NCI-H748 treated with DMSO at 0.1 percent for 48 hours (cell line): ENCODE measurements at places on chromosomes 12 and 14.

GRCh38 chr12:50275556-50275955 is 7.8 kb downstream of the LIMA1 start:
- DNase-seq, result no peak

GRCh38 chr12:23222801-23223200 is 597.8 kb downstream of the ETNK1 start:
- no peak for DNase-seq

DNA sequence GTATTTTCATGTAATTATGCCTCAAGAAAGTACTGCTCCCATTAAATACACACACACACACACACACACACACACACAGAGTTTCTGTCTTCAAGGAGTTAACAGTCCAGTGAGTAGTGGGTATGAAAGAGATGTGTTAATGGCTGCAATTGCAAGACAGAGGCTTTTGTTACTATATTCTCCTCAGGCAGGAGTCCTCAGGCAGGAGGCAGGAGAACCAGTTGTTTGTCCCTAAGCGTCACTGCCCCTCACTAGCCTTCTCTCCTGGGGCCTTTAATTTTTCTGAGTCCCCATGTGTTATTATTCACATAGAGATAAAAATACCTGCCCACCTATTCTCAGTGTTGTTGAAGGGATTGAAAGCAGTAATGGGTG is 31.2 kb downstream of the DAD1 start:
- DNase-seq, result no peak

DNA sequence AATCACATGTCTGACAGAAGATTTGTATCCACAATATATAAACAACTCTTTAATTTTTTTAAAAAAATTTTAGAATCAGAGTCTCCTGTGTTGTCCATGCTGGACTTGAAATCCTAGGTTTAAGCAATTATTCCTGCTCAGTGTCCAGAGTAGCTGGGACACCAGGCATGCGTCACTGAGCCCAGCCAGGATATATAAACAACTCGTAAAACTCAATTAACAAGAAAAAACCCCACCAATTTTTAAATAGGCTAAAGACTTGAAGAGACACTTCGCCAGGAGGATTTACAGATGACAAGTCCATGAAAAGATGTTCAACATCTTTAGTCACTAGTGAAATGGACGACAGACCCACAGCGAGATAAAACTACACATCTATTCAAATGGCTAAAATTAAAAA is 2.0 kb upstream of the SCN8A start:
- DNase-seq, result no peak

- DNase-seq, result no peak
Measured at GRCh38 chr12:124426594-124427555, 132.0 kb downstream of the RFLNA start.

DNA sequence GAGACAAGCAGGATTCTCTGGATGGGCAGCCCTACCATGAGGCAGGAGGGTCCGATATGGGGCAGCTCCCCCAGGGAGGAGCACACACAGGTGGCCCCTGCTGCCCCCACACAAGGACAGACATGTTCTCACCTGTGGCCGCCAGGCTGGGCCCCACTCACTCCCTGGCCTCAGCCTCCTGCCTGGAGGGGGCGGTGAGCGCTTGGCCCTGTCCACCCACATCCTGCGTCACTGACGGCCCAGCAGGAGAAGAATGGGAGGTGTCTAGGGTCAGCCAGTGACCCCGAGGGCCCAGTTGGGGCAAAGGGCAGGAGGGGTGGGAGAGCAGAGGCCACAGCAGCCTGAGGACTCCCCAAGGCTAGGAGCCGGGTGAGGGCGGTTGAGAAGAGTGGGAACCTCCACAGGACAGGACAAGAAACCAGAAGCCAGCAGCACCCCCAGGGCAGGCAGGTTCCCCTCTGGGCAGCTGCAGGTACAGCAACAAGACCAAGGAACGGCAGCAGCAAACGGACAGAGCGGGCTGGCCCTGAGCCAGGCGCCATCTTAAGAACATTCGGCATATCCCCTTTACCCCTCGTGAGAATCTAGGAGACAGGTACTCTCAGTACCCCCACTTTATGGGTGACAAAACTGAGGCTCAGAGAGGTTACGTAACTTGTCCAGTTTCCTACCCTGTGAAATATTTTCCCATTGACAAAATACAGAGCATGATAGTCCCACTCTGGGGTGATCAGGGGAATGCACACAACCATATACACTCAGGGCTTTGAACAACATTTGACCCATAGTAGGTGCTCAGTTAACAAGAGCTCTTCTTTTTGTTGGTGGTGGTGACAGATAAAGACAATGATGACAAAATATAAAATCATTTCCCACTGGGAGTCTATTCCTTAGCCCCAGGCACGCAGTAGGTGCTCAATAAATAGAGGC is 74.3 kb downstream of the NCOR2 start:
- DNase-seq, result no peak

DNA sequence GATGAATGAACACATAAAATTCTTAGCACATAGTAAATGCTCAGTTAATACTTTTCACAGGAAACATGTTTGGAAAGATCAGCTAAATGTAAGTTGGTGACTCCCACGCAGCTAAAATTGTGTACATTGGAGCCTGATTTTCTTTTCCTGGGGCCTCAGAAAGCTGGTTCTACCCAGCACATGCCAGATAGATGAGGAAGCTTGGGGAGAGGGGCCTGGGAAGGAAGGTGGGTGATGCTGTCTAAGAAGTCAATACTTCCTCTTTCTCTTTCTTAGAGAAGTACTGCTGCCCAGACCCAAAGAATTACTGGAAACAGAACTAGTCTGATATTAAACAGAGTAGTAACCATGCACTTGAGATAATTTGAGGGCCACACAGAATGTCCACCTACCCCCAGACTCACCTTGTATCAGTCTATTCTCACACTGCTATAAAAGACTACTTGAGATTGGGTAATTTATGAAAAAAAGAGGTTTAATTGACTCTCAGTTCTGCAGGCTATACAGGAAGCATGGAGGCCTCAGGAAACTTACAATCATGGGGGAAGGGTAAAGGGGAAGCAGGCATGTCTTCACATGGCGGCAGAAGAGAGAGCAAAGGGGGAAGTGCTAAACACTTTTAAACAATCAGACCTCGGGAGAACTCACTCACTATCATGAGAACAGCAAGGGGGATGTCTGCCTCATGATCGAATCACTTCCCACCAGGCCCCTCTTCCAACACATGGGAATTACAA is 123.3 kb upstream of the MED13L start:
- no peak for DNase-seq

DNA sequence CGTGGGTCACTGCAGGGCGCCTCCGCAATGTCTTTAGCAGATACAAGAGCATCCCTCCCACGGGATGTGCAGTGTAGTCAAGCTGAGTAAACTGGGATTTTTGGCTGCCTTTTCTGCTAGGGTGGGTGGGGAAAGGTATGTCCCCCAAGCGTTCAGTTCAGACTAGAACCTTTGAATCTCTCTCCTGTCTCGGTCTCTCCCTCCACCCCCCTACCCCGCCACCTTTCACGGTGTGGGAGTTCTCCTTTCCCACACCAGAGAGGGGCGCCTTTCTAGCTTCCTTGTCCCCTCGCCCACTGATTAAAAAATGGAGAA is 525 bp upstream of the FAR2 start:
- no peak for DNase-seq

- DNase-seq, result no peak
Measured at GRCh38 chr14:93150227-93151208, 34.2 kb downstream of the MOAP1 start.

DNA sequence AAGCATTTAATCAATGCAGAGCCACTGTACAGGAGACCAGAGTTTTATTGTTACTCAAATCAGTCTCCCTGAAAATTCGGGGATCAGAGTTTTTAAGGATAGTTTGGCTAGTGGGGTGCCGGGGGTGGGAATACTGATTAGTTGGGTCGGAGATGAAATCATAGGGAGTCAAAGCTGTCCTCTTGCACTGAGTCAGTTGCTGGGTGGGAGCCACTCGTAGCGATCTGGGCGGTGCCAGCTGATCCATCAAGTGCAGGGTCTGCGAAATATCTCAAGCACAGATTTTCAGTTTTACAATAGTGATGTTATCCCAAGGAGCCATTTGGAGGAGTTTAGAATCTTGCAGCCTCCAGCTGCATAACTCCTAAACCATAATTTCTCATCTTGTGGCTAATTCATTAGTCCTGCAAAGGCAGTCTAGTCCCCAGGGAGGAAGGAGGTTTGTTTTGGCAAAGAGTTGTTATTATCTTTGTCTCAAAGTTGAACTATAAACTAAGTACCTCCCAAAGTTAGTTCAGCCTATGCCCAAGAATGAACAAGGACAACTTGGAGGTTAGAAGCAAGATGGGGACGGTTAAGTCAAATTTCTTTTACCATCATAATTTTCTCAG is 169.4 kb upstream of the PLEKHG7 start:
- no peak for DNase-seq

GRCh38 chr12:113413488-113413939 is 8.7 kb upstream of the SDSL start:
- DNase-seq, result no peak
